ENCODE measurements at places on chromosomes 16 and 17. TPM values are rescaled to one million over a fixed set of nuclear protein-coding genes. Genes with fewer than 3 reads are reported as not detected.

GRCh38 chr17:77303620-77304019 is 162.9 kb downstream of the SEC14L1 start:
- DNase-seq: no peak

GRCh38 chr16:25157271-25157875 is 45.8 kb downstream of the LCMT1 start:
- DNase-seq: no peak

- DNase-seq: no peak
These were observed 36.9 kb downstream of the SOST start for GRCh38 chr17:43721537-43722268.

- peak; percentile 64 for DNase-seq
These were observed 1.6 kb downstream of the MYO1C start for GRCh38 chr17:1490643-1491442.

DNA sequence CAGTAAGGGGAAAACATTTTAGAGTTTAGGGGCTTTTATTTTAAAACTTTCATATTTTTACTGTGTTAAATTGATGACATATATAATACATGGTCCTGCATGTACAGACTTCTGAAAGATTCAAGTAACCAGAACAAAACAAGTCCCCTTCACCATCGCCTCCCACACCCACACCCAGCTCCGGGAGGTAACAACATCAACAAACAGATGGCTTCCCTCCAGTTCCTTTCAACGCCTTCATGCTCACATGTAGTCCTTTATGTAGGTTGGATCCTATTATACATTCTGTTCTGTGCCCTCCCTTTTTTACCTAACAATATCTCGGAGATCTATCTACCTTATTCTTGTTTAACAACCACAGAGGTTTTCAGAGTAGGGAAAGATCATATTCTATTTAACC is 30.5 kb downstream of the GINS3 start:
- DNase-seq: no peak

DNA sequence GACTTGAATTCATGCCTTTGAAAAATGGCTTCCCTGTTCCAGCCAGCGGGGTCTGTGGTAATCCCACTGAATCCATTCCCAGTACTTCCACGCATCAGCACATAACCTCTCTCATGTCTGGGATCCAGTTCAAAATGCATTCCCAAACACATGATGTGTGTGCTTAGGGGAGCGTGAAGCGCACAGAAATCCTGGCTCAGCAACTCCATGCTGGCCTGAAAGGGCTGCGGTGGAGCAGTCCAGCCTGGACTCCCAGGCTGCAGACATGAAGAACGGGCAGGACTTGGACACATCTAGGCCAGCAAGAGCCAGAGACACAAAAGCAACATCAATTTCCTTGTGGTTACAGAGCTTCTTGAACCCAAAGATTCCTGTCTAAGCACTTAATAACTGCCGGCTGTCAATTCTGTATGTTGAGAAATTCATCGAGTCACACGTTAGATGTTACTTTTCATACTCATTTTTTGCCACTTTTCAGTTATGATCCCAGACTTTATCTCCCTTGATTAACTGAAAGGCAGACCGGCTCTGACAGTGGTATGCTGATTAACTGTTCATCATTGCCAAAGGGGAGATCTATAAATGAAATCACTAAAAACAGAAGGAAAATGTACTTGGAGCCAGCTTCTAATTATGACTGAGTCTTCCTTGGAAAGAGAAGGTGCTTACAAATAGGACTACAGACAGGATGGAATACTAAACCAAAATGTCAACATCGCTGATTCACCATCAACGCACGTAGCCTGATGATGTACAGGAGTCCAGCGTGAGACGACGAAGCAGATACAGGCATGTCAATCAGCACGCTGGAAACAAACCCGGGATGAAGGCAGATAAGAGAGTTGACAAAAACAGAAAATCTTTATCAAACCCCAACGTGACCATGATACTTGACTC is 23.0 kb downstream of the NSMCE1 start:
- peak; percentile 67 for DNase-seq

DNA sequence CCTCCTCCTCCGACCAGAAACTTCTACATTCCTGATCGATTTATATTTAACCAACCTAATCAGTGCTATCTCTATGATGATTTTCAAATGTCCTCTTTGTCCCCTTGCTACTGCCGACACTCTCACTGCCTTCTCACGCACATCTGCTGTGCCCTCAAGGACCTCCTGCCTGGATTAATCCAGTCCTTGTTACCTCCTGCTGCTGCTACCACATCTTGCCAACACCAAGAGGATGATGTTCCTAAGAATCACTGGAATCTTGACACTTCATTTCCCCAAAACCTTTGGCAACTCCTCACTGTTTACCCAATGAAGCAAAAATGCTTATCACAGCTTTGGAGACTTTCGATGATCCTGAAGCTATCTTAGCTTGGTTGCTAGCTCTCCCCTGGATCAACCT is 287.3 kb upstream of the AXIN2 start:
- no peak for DNase-seq

GRCh38 chr17:80608326-80608725 is 63.7 kb downstream of the RPTOR start:
- DNase-seq: no peak

GRCh38 chr17:16486373-16487250 is 5.4 kb downstream of the LRRC75A start:
- peak; percentile 66 for DNase-seq

GRCh38 chr17:69761011-69761410 is 314.0 kb upstream of the KCNJ16 start:
- DNase-seq: no peak

DNA sequence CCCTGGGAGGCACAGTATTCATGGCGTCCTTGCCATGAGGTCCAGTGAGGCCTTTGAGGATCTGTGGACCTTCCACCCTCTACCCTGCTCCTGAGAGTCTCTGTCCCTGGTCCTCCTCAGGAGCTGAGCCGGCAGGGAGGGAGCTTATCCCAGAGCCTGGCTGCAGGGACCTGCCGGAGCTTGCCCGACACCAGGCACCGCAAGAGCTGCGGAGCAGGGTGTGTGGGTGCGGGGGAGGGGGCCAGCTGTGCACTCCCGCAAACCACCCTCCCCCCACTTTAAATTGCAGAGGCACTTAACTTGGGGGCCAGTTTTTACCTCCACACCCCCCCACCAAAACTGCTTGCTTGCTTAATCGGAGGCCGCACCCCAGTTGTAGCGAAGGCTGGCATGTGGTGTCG is 609 bp upstream of the ZNF750 start:
- peak; percentile 13 for DNase-seq

DNA sequence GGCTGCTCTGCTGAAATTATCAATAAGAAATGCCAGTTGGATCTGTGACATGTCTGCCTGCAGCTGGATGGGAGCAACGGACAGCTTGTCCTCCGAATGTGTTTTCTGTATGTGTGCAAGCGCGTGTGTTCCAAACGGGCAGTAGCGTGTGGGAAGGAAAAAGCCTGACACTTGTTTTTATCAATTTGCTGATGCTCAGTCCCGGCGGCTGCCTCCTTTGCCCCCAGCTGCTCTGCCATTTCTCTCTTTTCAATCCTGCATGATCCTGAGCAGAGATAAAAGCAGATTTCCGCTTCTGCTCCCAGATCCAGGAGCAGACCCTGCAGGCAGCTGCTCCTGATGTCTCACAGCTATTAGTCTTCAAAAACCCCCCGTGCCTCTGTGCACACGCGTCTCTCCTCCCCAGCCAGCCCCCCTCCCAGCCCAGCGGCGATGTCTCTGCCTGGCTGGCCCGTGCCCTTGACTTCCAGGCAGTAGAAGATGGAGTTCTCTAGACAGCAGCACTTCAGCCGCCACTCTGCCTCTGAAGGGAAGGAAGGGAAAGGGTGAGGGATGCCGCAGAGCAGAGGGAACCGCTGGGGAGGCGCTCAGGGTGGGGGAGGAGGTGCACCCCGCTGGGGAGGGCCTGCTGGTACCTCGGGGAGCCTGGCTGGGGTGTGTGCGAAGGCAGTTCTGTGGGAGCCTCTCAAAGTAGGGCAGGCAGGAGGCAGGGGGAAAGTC is 4.1 kb downstream of the PRCD start:
- peak; percentile 18 for DNase-seq

DNA sequence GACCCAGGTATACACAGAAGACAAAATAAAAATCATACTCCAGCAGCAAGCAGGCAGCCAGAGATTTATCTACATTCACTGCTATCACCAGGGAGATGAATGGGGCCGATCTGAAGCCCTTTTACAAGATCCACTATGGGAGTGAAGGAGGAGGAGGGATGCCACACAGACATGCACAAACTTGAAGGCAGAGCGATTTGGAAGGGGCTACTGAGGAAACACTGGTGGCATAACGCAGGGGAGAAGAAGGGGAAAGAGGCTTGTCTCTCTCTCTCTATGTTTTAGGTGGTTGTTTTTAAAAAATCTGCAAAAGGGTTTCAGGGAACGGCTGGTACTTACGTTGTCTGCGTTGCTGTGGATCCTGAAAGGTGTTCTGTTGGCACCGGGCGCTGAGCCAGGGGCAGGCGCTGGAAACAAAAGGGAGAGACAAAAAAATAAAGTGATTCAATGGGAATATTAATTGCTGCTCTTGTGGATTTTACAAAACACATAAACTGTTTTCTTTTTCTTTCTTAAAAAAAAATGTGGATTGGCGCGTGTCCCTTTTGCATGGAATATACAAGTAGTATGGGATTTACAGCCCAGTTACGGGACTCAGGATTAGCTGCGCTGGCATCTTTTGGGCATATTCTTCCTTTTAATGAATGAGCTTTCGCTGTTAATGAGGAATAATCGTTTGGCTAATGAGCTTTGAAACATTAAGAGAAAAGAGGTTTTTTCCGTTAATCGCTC is 255.3 kb upstream of the PMFBP1 start:
- no peak for DNase-seq

- no peak for DNase-seq
These were observed 26.9 kb downstream of the ABCC1 start for GRCh38 chr16:15976225-15976812.

DNA sequence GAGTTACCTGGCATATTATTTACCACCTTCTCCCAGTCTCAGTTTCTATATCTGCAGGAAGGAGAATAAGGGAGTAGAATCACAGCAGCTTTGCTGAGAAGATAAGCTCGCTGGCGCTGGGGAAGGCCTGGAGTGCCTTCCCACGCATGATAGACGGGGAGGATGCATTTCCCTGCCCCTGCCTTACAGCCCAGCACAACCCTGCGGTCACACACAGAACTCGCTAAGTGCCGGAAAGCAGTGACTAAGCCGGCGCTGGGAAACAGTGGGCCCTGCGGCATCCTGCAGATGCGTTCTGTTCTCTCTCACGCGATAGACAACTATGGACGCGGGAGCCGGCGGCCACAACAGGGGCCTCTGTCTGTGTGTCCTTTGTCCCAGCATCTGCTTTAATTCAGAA is 4.8 kb downstream of the CA5A start:
- DNase-seq: no peak

- no peak for DNase-seq
These were observed 1.9 kb downstream of the NOD2 start for GRCh38 chr16:50695017-50696000.

DNA sequence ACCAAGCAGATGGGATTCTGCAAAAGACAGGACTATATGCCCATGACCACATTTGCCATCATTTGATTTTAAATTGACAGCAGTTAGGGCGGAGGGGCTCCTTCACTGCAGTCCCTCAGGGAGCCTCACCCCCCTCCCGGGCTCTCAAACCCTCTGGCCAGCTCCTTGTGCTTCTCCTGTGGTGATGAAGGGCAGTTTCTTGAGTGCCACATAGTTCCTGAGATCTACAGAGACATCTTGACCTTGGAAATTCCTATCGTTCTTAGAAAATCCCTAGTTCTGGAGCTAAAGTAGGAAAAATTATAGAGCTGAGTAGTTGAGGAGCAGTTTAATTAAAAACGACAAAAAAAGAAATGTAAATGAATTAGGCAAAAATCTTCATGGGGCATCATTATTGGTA is 231.5 kb downstream of the CCDC182 start:
- no peak for DNase-seq

DNA sequence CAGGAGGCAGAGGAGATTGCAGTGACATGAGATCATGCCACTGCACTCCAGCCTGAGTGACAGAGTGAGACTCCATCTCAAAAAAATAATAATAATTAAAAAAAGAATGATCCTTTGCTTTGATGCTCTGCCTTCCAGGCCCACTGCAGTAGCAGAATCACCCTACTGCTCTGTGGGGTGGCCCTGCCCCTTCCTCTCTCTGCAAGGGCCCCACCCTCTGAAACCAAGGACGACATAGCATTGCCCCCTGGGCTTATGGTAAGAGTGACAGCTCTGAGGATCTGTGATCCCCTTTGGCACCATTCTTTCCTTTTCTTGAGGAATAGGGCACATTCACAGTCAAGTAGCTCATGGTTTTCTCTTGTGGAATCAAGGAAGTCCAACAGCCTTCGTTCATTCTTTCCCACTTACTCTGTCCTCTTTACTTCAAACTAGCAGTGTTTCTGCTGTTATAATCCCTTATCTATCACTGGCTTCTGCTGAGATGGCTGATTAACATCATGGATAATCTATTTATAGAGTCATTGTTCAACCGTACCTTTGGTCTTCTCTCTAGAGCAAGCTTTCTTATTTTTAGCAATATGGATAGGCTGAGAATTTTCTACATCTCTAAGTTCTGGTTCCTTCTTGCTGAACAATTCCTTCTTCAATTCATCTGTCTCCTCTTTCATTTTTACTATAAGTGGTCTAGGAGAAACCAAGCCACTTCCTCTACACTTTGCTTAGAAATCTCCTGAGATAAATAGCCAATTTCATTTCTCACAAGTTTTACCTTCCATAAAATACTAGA is 14.1 kb downstream of the RAD51C start:
- DNase-seq: no peak

DNA sequence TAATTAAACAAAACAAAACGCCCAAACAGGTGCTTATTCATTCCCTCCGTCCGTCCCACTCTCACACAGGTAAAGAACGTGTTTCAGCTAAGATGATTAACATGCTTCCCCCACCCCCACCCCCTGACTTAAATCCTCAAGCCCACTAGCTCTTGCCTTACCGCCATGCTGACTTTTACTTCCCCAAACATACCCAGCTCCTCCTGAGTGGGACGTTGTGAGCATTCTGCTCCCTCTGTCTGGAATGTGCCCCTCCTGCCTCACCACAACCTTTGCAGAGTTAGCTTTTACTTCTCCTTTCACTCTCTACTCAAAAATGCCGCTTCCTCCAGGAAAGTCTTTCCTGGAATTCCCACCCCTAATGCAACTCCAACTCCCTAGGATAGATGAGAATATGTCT is 774.0 kb upstream of the RBFOX1 start:
- DNase-seq: no peak

GRCh38 chr16:55041540-55042234 is 111.0 kb downstream of the IRX5 start:
- DNase-seq: no peak

Gene CLEC18B
- polyA plus RNA-seq: 0.17 TPM

Gene KRT33B
- not detected for polyA plus RNA-seq

Gene PERCC1
- polyA plus RNA-seq: not detected

Gene DNAJA3
- polyA plus RNA-seq: 35.0 TPM

Gene MYH1
- not detected for polyA plus RNA-seq

Gene TERB1
- polyA plus RNA-seq: 0.04 TPM

Gene EFNB3
- polyA plus RNA-seq: 5.9 TPM

Gene CTRL
- 0.35 TPM for polyA plus RNA-seq

Gene PSME3
- 118 TPM for polyA plus RNA-seq

Gene ATP2A1
- polyA plus RNA-seq: 0.53 TPM

Gene TAOK1
- 8.7 TPM for polyA plus RNA-seq

Gene MYCBPAP
- polyA plus RNA-seq: 9.7 TPM

Gene SULT1A1
- 11.3 TPM for polyA plus RNA-seq

Gene ZNF750
- polyA plus RNA-seq: not detected

Gene CDK12
- polyA plus RNA-seq: 31.8 TPM

Measured in ovary (tissue), 10 donors.